ENCODE measurements at places on chromosomes 5 and 9. TPM values are rescaled to one million over a fixed set of nuclear protein-coding genes. Genes with fewer than 3 reads are reported as not detected.

CHSY3 gene
- not detected for total RNA-seq

PKN3 gene
- total RNA-seq: 0.95 TPM

DNA sequence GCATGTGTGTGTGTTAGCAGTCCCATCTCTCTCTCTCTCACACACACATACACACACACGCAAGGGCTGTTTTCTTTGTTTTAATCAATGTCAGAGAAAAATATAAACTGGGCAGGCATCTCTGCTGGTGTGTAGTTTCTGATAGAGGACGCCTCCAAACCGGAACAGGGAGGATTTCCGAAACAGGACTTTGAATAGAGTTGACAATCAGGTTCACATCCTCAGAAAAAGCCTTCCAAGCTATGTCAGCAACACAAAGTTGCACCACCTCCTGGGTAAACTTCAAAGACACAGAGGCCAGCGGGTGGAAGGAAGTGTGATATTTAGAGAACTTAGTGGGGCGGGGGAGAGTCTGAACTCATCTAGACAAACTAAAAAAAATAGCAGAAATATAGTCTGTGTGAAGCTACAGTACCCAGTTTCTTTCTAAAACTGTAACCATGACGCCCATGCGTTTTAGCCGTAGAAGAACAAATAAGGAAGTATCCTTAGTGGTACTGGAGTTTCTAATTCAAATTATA, 1.2 kb downstream of the ST8SIA4 start:
- peak; percentile 51 for DNase-seq

DNA sequence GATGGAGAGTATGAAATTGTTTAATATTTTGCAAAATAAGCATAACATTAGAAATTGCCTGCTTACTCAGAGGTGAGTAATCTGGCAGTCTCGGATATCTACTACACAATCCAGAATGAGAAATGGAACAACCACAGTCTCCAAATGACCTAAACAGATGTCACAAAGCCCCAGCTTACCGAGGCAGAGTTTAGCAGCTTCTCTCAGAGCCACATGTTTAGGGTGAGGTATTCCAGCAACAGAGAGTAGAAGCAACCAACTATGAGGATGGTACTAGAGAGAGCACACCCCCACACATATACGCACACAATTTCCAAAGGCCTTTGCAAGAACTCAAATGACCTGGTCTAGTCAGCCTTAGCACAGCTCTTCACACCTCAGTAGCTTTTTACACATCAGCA, 122.7 kb upstream of the LPAR1 start:
- DNase-seq: no peak

- DNase-seq: no peak
Measured at GRCh38 chr5:59542851-59543820, 350.4 kb downstream of the PDE4D start.

- no peak for DNase-seq
Measured at GRCh38 chr5:132909702-132910101, 36.2 kb downstream of the LEAP2 start.

F2RL1 gene
- 2.1 TPM for total RNA-seq

- DNase-seq: no peak
Measured at GRCh38 chr5:137194300-137194699, 304.8 kb downstream of the SPOCK1 start.

- no peak for DNase-seq
Measured at GRCh38 chr5:175738126-175738525, 80.3 kb downstream of the HRH2 start.

OGN gene
- not detected for total RNA-seq

MAMDC2 gene
- total RNA-seq: not detected

DNA sequence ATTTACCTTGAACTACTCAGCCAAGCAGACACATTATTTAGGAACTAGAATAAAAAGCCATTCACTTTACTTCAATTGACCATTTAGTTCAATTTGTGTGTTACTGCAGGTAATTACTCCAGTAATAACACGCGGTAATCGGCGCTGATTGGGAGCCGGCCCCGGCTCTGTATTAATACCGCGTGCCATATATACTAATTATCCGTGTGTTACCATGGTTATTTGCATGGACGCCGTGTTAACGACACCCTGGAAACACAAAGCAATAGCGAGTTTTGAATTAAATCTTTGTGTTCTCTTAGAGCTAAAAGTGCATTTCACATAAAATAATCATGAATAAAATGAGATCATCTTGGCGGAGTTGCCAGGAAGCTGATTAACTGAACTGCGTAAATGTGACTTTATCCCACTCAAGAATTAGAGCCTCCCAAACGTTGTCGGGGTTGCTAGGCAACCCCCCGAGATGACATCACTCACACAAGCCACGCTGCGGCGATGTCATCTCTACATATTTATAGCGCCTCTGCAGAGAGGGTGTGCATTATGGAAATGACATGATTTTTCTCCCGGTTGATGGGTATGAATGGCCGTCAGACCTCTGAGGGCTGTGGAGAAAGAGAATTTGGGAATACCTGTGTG, 41.4 kb upstream of the RNU6ATAC start:
- no peak for DNase-seq

GRCh38 chr9:84670138-84671041, 861 bp downstream of the NTRK2 start:
- no peak for DNase-seq
